Glutamatergic neuron (in vitro differentiated cells): ENCODE measurements at places on chromosomes 13 and 19. TPM values are rescaled to one million over a fixed set of nuclear protein-coding genes. Genes with fewer than 3 reads are reported as not detected.

Gene FFAR2
- total RNA-seq, result not detected

Gene CGB8
- not detected for total RNA-seq

Gene EHD2
- 7.6 TPM for total RNA-seq

Gene CPB2
- total RNA-seq, result not detected

Gene ZNF808
- total RNA-seq, result 32.6 TPM

Gene ZNF571
- 6.1 TPM for total RNA-seq

Gene RETN
- not detected for total RNA-seq

Gene BICRA
- 55.5 TPM for total RNA-seq

Gene CGB3
- total RNA-seq, result not detected

Gene NOVA2
- total RNA-seq, result 163 TPM

Gene GPR180
- 3.0 TPM for total RNA-seq

Gene GSX1
- not detected for total RNA-seq

Gene CYP2S1
- 6.0 TPM for total RNA-seq

Gene ZNF441
- total RNA-seq, result 10.6 TPM

Gene ZNF548
- total RNA-seq, result 35.4 TPM

Gene N4BP2L1
- 1.9 TPM for total RNA-seq
